ENCODE measurements at places on chromosomes 16 and 17.

- DNase-seq: no peak
Measured at GRCh38 chr17:4307179-4307930, 43.6 kb upstream of the ANKFY1 start.

DNA sequence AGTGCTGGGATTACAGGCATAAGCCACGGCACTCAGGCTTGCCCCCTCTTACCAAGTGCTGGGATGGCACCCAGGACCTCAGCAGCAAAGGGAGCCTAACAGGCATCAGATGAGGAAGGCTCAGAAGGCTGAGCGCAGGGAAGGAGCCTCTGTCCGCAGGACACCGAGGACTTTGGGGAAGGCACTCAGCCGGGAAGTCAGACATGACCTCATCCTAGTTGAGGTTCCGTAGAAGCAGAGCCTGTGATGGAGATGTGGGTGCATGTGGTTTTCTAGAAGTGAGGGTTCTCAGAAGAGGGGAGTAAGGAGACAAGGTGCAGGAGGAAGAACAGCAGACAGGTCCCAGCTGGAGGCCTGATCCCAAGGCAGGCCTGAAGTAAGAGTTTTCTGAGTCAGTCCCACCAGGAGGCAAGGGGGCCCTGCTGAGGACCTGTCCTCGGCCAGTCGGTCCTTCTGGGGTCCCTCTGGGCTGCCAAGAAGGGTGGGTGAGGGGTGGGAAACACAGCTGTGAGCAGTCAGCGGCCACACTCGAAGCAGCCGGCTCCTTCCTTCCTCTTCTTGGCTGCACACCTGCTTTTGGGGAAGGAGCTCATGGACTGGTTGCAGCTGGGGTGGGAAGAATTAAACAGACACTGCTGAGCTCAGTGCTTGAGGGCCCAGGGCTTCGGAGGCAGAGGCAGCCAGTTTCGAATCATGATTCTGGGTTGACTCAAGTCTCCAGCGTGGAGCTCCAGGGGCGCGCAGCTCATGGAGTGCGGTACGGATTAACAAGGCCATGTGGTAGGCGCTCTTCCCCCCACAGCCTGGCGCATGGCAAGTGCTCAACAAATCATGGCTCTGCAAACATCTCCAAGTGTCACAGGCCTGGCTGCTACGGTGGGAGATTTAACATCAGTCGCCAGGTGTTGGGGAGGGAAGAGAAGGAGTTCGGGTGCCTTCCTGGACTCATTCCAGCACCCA is 38.9 kb upstream of the SNN start:
- DNase-seq: no peak

GRCh38 chr17:46978489-46979146 is 435 bp downstream of the RPRML start:
- no peak for DNase-seq

GRCh38 chr17:19645734-19646201 is 2.8 kb upstream of the ALDH3A2 start:
- DNase-seq: no peak

DNA sequence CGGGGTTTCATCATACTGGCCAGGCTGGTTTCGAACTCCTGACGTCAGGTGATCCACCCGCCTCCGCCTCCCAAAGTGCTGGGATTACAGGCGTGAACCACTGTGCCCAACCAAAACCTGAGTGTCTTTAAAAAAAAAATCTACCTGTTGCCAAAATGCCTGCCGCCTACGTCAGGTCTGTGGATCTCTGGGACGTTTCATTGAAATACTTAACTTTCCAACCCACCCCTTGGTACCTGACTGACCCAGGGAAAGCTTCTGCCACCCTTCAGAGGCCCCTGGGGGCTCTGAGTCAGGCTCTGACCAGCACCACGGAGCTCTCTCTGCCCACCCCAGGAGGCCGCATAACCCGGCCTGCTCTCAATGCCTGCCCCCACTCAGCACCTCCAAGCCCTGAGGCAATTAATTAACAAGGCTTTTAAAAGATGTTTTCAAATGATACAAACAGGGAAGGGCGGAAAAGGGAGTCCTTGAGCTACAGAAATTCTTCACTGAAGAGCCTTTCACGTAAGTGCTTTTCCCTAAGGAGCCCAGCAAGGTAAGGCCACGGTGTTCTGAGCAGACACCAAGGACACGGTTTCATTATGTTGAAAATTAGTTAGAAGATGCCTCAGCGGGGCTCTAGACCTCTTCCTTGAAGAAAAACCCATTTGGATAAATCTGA is 29.3 kb upstream of the GSG1L start:
- DNase-seq: no peak

GRCh38 chr17:29568331-29569244 is at the start of gene TP53I13:
Gene TP53I13, plus strand, starts transcription at chr17:29568701. Its CDS starts 58 bp downstream, at chr17:29568759.
- no peak for DNase-seq

- DNase-seq: no peak
Measured at GRCh38 chr17:57284583-57284982, 28.3 kb downstream of the MSI2 start.

DNA sequence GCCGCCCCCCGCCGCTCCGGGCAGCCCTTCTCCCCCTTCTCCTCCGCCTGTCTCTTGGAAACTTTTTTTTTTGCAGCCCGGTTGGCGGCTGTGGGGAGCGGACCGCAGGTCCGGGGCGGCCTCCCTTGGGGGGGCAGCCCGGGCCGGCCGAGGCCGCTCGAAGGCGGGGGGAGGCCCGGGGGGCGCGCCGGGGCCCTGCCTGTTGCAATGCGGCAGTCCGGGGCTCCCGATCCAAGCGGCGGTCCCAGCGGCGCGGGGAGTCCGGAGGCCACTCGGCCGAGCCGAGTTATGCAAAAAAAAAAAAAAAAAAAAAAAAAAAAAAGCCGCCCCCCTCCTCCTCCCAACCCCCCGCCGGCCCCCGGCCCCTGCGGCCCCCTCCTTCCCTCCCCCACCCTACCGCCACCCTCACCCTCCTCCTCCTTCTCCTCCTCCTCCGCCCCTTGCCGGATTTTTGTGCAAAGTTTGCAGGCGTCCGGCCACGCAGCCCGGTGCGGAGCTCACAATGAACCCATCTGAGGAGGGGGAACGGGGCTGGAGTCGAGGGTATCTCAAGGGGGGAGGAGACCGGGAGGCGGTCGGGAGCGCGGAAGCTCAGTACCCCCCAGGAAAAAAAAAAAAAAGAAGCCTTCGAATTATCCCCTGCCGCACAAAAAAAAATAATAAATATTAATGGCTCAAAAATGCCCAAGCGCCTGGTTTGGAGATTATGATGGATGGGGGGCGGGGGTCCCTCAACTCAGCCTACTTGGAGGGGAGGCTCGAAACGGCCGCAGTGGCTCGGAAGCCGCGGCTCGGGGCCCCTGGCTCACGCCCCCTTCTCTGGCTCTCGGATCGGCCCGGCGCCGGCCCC is at the start of gene ZNF423:
TSS of gene ZNF423 (minus strand) at position 291 of the 850 bp plus-strand sequence. CDS start 338 bp downstream, outside the sequence.
- no peak for DNase-seq

GRCh38 chr17:28547096-28547622 is 5.3 kb downstream of the UNC119 start:
- no peak for DNase-seq

DNA sequence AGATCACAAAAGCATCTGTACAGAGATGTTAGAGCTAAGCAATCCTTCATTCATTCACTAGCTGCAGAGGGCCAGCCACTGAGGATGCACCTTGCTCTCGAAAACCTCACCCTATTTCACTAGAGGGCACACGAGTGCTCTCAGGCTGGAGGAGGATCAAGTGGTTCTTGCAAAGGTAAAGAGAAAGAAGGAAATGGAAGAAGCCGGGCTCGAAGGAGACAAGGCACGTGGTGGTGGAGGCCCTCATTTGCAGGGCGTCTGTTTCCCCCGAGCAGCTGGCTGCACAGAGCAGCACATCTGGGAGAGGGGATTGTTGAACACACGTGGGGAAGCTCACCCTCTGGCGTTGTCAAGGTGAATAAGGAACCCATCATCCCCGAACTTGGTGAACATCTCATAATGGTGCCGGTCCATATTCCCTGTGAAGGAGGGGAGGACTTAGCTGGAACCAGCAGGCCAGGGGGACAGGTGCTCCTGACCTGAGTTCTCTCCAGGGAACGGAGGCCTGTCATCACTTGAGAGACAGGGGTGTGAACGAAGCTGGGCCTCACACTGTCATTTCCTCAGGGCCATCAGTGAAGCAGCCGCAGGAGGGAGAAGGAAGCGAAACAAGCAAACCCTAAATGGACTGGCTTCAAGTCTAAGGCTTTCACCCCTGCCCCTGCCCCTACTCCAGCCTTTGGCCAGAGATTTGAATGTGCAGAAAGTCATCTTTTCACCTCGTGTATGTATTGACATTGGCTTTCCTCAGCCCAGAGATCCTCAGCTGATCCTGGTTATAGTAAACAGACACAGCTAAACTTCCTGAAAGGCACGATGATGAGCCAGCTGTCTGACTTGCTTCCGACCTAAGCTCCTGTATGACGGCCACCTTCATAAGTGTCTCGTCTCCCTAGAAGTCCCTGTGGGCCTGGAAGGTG is 27.6 kb downstream of the PRKAR1A start:
- DNase-seq: no peak

DNA sequence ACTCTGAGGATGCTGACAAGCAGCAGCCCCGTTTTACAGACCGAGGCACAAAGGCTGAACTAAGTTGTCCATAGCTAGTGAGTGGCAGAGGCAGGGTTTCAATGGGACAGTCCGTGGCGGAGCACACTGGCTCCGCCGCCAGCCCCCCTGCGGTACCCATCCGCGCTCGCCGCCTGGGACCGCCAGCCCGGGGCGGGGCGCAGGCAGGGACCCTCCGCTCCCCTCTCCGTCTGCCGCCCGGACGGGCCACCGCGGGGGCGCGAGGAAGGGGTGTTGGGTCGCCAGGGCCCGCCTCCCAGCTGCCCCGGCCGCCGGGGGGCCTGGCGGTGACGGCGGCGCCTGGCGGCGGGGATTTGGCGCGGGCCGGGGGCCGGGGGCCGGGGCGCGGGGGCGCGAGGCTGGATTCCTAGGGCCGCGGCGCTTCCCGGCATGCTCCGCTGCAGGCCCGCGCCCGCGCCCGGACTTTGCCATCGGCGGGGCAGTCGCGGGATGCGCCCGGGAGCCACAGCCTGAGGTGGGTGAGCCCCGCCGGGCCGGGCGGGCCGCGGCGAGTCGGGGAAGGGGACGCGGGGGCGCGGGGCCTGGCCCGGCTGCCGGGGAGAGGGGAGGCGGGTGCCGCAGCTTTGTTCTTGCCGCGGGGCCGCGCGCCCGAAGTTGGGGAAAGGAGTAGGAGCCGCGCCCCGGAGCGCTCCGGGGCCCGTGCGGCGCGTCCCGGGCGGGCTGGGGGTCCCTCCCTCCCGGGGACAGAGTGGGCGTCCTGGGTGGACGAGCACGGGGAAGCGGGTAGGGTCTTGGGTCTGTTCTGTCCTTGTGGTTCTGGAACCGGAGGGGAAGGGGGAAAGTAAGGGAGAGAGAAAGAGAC is at the start of gene TMEM98:
TSS of gene TMEM98 (plus strand) at position 430 of the 862 bp plus-strand sequence. CDS start 3,376 bp downstream, outside the sequence.
- DNase-seq: no peak

DNA sequence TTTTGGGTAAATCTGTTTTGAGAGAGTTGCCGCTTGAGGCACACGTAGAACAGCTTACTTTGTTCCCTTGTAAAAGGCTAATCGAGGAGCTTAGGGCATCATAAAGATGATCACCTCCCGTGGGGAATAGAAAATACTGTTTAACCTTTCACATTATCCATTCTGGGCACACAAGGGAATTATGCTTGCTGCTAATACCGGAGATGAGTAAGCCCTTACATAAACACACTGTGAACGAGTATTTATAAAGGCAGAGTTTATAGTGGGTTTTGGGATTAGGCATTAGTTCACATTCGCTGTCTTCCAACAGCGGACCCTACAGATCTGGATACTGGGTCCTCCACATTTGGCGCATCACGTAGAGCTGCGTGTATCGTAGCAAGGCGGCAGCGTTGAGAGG is 51.2 kb upstream of the CNTNAP4 start:
- no peak for DNase-seq

DNA sequence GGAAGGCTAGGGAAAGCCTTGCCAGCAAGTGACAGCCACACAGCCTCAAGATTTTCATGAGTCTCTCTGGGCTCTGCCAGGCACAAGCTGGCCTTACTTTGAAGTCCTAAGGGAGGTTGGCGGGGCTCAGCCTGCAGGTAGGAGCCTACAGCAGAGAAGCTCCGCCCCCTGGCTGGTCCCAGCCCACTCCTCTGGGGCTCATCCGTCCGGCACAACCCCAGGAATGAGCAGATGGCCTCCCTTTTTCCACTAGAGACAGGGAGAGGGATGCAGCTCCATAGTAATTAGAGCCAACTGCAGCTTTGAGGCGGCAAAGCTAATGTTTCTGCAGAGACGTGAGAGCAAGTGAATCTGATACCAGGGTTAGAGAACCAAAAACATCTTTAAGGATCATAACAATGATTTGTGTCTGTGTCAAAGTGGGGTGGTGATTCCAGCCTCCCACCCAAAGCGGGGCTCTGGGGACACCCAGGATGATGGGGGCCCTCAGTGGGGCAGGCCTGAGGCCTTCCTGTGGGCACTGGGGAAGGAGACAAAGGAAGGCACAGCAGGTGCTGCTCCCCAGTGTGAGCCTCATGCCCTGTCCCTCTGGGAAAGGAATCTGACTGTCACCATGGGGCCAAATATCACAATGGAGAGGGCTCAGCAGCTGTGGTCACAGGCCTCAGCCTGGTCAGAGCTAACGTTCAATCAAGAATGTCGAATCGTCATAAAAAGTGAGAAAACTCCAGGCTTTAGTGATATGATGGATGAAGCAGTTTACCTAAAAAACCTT is 61.5 kb downstream of the RBFOX3 start:
- no peak for DNase-seq

DNA sequence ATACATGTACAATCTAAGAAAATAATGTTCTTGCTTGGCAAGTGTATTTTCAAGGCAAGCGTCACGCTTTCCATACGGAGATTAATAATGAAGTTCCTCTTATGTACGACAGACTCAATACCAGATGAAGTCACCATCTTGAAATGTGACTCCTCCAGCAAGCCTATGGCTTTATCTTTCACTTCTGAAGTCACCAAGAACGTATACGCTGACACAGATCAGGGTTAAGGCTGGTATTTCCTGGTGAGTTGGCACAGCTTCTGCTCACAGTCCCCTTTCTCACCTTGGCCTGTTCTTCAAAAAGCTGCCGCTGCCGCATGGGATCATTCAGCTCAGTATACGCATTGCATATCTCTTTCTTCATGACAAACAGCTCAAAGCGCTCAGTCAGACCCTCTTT is 6.1 kb upstream of the ADAT1 start:
- no peak for DNase-seq

GRCh38 chr16:81846105-81846504 is 67.0 kb downstream of the PLCG2 start:
- DNase-seq: no peak

DNA sequence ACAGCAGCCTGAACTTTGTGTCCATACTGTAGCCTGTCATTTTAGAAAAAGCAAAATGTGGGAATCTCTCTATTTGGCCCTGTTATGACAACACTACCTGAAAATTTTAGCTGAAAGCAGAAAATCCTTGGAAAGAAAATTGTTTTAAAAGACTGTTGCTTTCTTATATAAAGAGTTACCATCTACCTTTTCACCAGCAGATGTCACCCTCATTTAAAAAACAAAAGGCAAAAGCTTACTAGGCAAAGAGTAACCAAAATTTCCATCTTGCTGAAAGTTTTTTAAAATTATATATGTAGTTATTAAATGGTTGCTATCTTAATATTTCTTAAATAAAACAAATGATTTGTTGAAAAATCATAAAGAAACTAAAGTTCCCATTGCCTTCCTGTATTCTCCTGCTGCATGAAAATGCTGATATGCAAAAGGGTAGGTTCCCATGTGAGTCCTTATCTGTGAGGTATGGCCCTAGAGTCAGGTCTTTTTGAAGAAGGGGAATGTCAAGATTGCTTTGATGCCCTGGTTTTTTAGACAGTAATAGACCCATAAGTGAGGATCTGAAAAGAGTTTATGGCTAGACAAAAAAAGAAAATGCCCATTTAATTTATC is 61.0 kb downstream of the TNRC6C start:
- DNase-seq: no peak

GRCh38 chr17:66248285-66248684 is 19.1 kb upstream of the APOH start:
- DNase-seq: no peak

Data from cortex of kidney (tissue), 1 donor.